Endodermal cell (in vitro differentiated cells): ENCODE measurements at places on chromosomes 2 and 18. TPM values are rescaled to one million over a fixed set of nuclear protein-coding genes. Genes with fewer than 3 reads are reported as not detected.

DNA sequence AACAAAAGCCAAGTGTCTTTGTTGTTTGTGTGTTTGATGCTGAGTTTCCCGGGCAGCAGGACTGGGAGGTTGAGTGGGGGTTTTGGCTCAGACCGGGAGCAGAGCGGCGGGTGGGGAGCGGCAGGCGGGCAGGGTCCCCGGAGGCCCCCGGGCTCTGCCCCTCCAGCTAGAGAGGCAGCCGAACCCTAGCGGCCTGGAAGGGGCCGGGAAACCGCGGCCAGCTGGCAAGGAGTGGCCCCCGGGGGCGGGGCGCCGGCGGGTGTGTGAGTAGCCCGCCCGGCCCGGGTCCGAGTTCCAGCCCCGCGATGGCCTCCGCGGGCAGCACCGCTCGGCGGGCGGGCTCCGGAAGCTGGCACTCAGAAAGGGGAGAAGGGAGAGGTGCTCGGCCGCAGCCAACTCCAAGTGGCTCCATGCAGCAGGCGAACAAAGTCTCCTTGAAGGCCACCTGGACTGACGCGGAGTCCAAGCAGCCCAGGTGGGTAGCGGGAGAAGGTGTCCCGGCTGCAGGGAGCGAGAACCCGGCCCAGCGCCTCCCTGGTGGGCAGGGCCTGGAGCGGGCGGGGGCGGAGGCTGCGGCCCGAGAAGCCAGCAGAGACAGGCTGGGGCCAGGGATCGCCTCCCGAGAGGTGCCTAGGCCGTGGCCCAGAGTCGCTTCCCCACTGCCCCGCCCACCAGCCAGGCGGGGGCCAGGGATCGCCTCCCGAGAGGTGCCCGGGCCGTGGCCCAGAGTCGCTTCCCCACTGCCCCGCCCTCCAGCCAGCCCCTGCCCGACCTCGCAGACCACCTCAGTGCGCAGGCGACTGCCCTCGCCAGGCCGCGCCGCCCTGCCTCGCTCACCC, at the start of gene ANKRD53:
ANKRD53 (plus strand) TSS at position 290 of the 839 bp plus-strand sequence; CDS start at position 306, 16 bp downstream.
- DNase-seq, result peak; percentile 92

DNA sequence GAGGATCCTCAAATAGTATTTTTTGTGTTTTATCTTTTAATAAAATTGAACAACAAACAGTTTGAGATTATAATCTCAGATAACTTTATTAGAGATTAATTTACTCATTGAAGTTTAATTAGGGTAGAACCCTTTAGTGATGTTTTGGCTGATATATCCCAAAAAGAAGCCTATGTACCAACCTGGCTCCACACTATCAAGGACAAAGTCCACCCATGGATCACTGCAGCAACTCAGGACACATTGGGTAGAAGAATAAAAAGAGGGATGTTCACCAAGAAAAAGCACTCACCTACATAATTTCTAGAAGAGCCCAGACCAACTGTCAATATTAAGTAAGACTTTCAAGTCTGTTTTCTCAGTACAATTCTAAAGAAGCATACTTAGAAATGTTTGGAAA, 112.9 kb downstream of the EXOC6B start:
- DNase-seq, result no peak

DNA sequence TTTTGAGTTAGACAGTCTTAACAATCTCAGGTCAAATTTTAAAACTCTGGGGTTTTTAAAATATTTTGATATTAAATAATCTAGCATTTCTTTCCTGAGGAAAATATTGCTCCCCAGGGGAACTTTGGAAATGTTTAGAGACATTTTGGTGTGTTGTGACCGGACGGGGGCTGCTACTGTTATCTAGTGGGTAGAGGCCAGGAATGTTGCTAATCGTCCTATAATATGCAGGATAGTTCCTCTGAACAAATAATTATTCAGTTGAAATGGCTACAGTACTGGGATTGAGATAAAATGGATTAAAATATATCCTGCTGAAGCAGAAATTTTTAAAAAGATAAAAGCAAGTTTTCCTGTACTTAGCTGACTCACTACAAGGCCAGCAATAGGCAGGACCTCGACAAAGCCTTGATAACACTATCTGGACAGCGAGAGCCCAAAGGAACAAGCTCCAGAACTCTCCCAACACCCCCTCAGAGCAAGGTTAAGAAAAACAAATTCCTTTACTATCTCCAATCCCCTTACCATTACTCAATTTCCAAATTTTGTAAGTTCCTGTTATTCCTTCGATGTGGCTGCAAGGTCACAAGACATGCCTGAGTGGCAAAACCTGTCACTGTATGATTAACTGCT, 1407.4 kb downstream of the SUCLG1 start:
- DNase-seq, result no peak

DNA sequence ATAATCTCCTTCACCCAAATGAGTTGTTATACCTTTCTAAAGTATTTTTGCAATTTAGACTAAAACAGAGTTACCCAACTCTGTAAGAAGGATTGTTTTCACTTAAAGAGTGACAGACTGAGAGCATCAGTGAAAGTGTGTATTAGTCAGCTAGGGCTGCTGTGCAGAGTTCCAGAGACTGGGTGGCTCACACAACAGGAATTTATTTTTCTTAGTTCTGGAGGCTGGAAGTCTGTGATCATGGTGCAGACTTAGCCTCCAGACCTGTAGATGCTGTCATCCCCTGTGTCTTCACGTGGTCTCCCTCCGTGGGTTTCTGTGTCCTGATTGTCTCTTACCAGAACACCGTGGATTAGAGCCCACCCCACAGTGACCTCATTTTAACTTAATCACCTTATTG, 40.0 kb downstream of the BCL2L11 start:
- peak; percentile 12 for DNase-seq

DNA sequence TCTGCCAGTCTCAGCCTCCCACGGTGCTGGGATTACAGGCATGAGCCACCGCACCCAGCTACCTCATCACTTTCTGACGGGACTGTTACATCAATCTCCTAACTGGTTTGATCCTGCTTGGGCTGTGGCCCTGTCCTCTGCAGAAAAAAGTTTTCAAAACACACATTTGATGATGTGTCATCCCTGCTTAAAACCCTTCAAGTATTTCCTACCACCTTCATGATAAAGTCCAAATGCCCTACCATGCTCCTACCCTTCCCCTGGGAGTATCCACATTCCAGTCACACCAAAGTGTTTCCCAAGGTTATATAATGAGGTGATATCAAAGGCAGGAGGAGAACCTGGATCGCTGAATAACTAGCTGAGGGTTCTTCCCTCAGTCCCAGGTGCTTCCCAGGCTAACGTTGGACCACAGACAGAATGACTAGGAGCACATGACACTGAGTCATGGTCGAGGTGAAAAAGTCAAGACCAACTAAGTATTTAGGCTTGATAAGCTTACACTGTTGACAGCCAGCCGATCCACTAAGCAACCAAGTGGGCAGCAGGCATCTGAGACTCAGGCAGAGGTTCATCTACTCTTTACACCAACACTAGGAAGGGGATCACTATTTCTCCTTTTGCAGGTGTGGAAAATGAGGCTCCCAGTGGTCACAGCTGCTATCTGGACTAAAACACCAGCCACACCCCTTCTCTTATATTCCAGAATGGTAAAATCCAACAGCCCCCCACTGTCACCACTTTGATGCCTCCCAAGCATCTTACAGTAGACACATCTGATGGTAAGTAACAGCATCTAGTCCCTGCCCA, 31.8 kb downstream of the CYRIA start:
- DNase-seq, result no peak

DNA sequence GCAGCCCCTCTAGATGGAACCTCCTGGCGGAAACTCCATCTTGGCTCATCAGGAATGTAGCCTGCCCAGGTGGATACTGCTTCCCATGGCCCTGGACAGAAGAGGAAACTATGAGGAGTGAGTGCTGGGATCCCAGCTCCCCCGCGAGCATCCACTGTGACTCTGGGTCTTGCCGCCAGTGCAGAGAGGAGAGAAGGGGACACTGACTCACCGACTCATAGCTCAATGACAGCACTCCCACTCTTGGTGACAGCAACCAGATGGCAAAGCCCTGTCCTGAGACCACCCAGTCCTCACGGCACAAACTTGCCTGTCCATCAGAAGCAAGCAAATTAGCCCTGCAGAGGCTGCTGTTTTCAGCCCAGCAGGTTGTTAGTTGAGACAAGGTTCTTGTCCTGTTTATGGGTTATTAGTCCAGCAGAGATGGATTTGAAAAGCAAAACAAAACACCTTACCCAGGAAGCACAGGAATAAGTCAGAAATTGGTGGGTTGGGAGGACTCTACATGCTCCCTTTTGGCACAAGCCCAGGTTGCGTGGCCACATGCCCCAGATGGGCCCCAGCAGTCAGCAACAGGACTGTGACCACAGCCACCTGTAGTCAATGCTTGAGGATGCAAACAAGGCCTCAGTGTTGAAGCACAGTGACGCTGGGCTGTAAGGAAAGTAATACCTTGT, 111.5 kb upstream of the GLI2 start:
- DNase-seq, result no peak

GRCh38 chr2:111900859-111901258, 2.5 kb downstream of the MERTK start:
- peak; percentile 68 for DNase-seq

DNA sequence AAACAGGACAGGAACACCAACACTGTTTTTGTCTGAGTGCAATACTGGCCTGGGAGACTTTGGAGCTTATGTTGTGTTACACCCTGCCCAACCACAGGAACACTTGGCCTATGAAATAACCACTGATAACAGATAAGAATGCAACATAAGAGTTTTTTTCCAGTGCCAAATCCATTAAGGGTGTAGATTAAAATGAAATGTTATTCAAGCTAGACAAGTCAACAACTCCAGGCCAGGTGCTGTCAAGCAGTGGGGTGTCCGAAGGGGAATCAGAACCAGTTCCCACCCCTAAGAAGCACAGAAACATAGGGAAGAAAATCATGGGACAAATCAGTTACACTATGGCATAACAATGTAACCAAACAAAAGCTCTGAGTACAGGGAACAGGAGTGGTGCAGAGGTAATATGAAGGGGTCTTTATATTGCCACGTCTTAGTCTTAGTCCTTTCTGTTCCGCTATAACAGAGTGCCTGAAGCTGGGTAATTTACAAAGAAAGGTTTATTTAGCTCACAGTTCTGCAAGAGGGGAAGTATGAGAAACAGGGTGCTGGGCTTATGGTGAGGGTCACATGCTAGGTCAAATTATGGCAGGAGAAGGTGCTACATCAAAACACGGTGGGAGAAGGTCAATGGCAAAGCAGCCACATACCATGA, 3.8 kb downstream of the AFG3L2 start:
- no peak for DNase-seq

DNA sequence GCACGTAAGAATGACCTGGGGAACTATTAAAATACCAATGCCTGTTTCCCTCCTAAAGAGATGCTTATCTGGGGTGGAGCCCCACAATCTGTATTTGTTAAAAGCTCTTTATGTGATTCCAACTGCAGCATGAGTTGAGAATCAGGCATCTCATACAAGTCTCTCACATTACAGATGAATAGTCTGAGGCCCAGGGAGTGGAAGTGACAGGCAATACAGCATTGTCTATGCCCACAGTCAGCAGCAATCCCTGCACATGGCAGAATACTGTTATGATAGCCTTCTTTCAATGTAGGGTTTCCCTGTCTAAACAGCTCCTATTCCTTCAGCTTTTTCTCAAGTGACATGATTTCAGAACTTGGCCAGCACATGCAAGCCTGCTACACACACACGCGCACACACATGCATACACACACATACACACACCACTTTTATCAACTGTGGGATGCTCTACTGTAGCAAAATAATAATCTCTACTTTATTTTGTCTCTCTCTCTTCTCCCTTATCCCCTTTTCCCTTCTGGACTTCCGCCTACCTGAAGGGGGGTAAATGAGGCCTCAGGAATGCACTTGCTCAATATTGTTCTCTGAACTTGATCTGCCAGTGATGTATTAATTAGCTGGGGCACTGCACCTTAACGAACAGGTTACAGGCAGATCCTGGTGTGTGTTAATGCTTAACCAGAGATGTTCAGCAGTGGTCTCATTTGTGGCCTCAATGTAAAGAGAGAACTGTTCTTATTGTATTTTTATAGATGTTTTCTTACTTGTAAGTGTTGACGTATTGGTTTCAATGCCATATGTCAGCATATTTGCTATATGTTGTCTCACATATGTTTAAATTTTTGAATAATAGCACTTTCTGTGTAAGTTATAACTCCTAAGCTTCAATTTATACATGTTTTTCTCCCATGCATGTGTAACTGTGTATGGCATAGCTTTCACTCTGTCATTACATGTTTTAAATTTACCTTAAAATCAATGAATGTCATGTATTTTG, 116.0 kb downstream of the SETBP1 start:
- DNase-seq, result no peak

Gene CIB4
- not detected in 3 replicates for total RNA-seq

Gene C2orf72
- 1.3 and 1.8 TPM in 2 replicates for total RNA-seq

Gene SLC9A2
- total RNA-seq, result 0.14 TPM in 1 of 2 replicates, not detected in the other

Gene MYO5B
- total RNA-seq, result 11.6 and 16.8 TPM in 2 replicates

Gene RBFA
- total RNA-seq, result 27.2 and 27.6 TPM in 2 replicates
